BJ (cell line): ENCODE measurements at places on chromosomes 4 and X. TPM values are rescaled to one million over a fixed set of nuclear protein-coding genes. Genes with fewer than 3 reads are reported as not detected.

ACTRT1 gene
- not detected in 2 replicates for polyA plus RNA-seq

COL4A6 gene
- polyA plus RNA-seq: 0.05 and 0.09 TPM in 2 replicates

TBC1D9 gene
- 12.0 and 12.5 TPM in 2 replicates for polyA plus RNA-seq

GUCY1A1 gene
- polyA plus RNA-seq: 0.23 and 0.38 TPM in 2 replicates

PTTG2 gene
- polyA plus RNA-seq: not detected in 2 replicates

ANXA10 gene
- 0.09 TPM in 1 of 2 replicates, not detected in the other for polyA plus RNA-seq

MAP3K15 gene
- polyA plus RNA-seq: 0.04 and 0.07 TPM in 2 replicates

WNK3 gene
- 0.06 and 0.12 TPM in 2 replicates for polyA plus RNA-seq
